ENCODE measurements at places on chromosomes 5 and 9.

- no peak for DNase-seq
These were observed 17.7 kb downstream of the RFESD start for GRCh38 chr5:95664204-95664786.

GRCh38 chr9:133352635-133353340 is 3.5 kb downstream of the SURF1 start:
- no peak for DNase-seq

DNA sequence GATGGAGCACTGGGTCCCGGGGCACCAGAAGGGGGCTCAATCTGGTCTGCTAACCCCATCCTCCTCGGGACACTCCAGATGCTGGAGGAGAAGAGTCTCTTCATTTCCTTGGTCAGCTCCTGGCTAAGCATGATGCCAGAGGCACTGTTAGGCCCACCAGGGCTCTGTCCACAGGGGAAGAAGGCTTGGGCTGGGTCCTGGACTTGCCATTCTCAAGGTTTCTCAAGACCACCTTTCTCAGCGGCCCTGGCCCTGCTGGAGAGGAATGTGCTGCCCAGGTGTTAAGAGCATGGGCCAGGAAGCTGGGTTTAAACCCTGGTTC is 7.9 kb downstream of the SH2D3C start:
- DNase-seq: no peak

DNA sequence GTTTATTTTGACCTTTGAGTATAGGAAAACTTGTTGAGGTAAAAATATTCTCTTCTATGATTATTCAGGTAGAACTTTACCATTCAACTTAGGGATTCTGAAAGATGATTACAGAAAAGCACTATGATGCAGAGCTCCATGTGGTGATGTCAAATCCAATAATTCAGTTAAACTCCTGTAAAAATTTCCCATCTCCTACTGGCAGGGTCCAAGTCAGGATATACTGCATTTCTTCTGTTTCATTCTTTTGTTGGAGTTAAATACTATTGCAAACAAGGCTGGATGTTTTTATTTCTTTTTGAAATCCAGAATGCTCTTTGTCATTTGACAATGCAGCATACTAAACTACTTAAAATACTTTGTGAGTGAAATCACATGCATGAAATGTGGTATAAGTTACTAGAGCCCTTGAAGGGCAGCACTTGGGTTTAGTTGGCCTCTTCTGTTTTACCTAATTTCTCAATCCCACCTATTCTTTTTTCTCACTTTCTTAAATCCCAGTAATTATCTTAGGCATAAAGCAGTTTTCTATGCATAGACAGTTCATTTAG is 204.5 kb downstream of the FBXL7 start:
- no peak for DNase-seq

GRCh38 chr5:142894749-142895148 is 124.6 kb downstream of the ARHGAP26 start:
- DNase-seq: no peak

DNA sequence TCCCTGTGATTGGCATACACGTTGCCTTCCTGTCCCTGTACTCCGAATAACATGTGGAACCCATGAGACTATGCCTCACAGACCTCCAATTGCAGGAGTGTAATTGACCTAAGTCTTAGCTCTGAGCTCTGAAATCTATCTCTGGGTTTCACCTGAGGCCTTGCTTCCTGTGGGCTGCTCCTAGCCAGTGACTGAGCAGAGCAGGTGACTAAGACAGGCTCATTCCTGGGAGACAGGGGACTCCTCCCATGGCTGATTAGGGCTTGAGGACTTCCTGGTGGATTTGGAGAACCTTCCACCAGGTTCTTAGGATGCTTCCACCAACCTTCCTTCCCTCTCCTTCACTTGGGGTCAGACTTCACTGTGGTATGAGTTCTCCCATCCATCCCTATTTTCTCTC is 22.3 kb upstream of the MIER3 start:
- no peak for DNase-seq

- DNase-seq: no peak
These were observed 1.0 kb downstream of the CERT1 start for GRCh38 chr5:75510417-75510835.
